ENCODE measurements at places on chromosomes 11 and 22.

DNA sequence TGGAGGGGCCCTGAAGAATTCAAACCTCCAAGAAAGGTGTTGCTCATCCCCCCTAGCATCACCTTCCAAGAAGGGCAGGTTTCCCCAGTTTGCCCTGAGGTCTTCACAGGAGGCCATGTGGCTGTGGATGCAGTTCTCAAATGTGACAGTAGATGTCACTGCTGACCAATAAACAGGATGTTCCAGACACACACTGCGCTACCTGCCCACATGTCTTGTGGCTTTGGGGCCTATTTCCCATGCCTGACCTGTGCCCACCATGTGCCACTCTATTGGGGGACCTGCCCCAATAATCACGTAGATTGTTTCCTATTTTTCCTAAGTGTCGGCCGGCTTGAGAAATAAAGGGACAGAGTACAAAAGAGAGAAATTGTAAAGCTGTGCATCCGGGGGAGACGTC lies 4.5 kb downstream of the GSTT2 start:
- H3K27ac ChIP-seq: no peak overlapping the region
- H3K27me3 ChIP-seq: no peaks in the 10 kb centered on the region

- no peak for DNase-seq
- H3K27ac ChIP-seq: no peak overlapping the region
- no peak overlapping the region for H3K4me3 ChIP-seq
- no peaks in the 10 kb centered on the region for H3K36me3 ChIP-seq
- no peaks in the 10 kb centered on the region for H3K27me3 ChIP-seq
These were observed 1448.3 kb downstream of the BRD1 start for GRCh38 chr22:48379371-48379770.

GRCh38 chr11:125842321-125842948 lies 9.3 kb downstream of the PATE4 start:
- H3K4me3 ChIP-seq: no peak overlapping the region
- no peaks in the 10 kb centered on the region for H3K4me1 ChIP-seq
- no peak overlapping the region for H3K27ac ChIP-seq
- H3K27me3 ChIP-seq: no peaks in the 10 kb centered on the region
- H3K36me3 ChIP-seq: no peaks in the 10 kb centered on the region
- DNase-seq: no peak

GRCh38 chr11:119663279-119663678 lies 65.7 kb downstream of the NECTIN1 start:
- H3K27ac ChIP-seq: no peak overlapping the region
- no peaks in the 10 kb centered on the region for H3K27me3 ChIP-seq
- no peaks in the 10 kb centered on the region for H3K36me3 ChIP-seq
- no peak overlapping the region for H3K4me3 ChIP-seq

GRCh38 chr11:33347490-33348125 lies 90.4 kb downstream of the HIPK3 start:
- DNase-seq: no peak
- H3K27ac ChIP-seq: no peak overlapping the region
- H3K27me3 ChIP-seq: no peaks in the 10 kb centered on the region
- no peaks in the 10 kb centered on the region for H3K4me1 ChIP-seq
- H3K36me3 ChIP-seq: no peaks in the 10 kb centered on the region

Measured in testis (tissue), 5 donors.